ENCODE measurements at places on chromosomes 12 and 14. TPM values are rescaled to one million over a fixed set of nuclear protein-coding genes. Genes with fewer than 3 reads are reported as not detected.

The PRICKLE1 gene
- 14.0 TPM for total RNA-seq

The CLMN gene
- 6.6 TPM for total RNA-seq

The DLK1 gene
- total RNA-seq, result not detected

The RPGRIP1 gene
- not detected for total RNA-seq

The COX14 gene
- 19.5 TPM for total RNA-seq

The PMEL gene
- total RNA-seq, result 0.78 TPM

The OR10G3 gene
- not detected for total RNA-seq

The OR6C2 gene
- not detected for total RNA-seq

The EMC9 gene
- total RNA-seq, result 12.1 TPM

The SIX1 gene
- 3.3 TPM for total RNA-seq

The GPRC5D gene
- total RNA-seq, result not detected

The KRT7 gene
- total RNA-seq, result 0.78 TPM

The PGF gene
- total RNA-seq, result 6.3 TPM

The FAM186B gene
- 0.20 TPM for total RNA-seq

The RIMBP2 gene
- not detected for total RNA-seq

The RFX4 gene
- total RNA-seq, result not detected

The ARHGAP9 gene
- under 0.01 TPM for total RNA-seq

The CCDC175 gene
- total RNA-seq, result not detected

The DAO gene
- not detected for total RNA-seq

The EIF2S3B gene
- total RNA-seq, result 6.2 TPM

The OTX2 gene
- total RNA-seq, result not detected

The TXNDC16 gene
- total RNA-seq, result 4.0 TPM

The AHNAK2 gene
- 164 TPM for total RNA-seq

The ANKRD9 gene
- 17.6 TPM for total RNA-seq

The L3HYPDH gene
- total RNA-seq, result 50.4 TPM

The KCNC2 gene
- total RNA-seq, result not detected

The SMOC1 gene
- 25.2 TPM for total RNA-seq

The TOGARAM1 gene
- total RNA-seq, result 19.9 TPM

The SSPN gene
- total RNA-seq, result 2.7 TPM

The GZMB gene
- total RNA-seq, result not detected

The LLPH gene
- total RNA-seq, result 4.3 TPM

The PIK3C2G gene
- total RNA-seq, result not detected

The TDRD9 gene
- 0.73 TPM for total RNA-seq
